NCI-H460 (cell line): ENCODE measurements at places on chromosomes 1 and 21.

DNA sequence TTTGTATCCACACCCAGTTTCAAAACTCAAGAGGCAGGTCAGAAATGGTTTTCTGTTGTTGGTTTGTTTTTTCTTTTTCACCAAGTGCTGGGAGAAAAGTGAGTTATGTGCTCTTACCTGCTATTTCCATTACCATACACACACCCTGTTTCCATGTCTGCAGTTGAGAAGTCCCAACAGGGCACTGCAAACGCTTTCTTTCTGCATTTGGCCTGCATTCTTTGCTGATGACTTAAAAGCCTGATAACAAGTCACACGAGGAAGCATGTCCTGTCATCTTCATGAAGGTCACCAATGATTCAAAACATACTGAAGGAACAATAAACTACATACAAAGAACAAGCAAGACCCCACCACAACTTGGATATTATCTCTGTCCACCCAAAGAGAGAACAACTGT is 24.8 kb upstream of the KCNE1 start:
- no peak for DNase-seq

DNA sequence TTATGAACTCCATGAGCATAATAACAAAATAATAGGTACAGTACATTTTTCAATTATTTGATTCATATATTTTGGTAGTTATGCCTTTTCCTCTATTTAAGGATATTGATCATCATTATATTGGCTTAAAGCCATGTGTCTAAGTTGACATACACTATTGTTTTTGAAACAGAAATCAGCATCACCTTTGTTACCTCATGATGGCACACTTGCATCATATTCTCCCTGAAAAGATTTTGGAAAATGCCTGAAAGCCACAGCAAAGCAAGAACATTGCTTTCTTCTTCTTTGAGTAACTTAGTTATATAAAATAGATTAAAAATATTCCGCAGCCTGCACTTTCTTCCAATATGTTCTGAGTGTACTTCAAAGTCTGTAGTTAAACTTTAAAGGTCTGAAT is 33.3 kb downstream of the TMPRSS15 start:
- no peak for DNase-seq

GRCh38 chr1:211559222-211560010 is 19.5 kb downstream of the SLC30A1 start:
- DNase-seq, result no peak

DNA sequence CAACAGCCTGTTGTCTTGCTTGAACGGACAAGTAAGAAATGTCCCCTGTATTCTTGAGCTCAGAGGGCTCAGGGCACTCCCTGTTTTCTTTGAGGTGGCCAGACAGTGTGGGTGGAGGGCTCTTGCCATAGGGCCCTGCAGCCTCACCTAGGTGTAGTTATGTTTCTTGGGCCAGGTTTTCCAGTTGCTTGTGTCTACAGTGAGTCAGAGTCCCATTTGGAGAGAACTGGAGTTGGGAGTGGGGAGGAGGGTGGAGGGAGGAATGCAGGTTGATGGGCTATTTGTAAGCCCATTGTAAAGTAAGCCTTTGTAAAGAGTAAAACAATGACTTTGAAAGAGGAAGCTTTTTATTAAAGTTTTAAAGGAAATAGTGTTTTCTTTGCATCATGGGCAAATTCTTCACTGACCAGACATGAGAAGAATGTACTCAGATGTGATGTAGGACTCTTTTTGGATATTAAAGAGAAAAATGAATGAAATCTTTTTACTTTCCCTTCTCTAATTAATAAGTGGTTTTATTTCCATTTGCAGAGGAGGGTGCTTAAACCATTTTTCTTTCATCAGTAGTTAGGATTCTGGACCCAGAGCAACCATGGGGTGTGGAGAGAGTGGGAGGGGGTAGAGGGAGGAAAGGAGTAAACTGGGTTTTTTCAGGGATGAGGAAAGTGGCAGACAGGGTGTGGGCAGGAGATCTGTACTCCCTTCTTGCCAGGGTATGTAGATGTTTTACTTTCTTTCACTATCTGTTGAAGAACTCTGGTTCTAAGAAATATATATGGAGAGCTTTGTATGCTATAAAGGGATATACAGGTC is 45.1 kb upstream of the MACF1 start:
- no peak for DNase-seq

GRCh38 chr1:210081494-210081893 is 143.5 kb downstream of the SYT14 start:
- no peak for DNase-seq

DNA sequence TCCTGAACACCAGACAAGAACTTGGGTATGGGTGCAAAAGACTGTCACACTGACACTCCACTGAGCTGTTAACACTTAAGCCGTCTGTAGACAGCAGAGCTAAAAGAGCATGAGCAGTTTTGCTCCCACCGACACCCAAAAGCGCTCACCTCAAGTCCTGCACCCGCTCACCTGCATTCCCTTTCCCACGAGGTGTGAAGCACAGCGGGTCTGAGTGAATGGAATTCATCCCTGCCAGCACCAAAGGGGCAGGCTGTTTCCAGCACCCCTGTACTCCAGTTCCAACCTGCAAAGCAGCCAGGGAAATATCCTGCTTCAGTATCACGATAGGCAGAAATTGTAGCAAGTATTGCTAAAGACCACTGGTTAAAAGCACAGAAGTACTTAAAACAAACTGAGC is 28.8 kb downstream of the KRTAP21-3 start:
- DNase-seq, result no peak

DNA sequence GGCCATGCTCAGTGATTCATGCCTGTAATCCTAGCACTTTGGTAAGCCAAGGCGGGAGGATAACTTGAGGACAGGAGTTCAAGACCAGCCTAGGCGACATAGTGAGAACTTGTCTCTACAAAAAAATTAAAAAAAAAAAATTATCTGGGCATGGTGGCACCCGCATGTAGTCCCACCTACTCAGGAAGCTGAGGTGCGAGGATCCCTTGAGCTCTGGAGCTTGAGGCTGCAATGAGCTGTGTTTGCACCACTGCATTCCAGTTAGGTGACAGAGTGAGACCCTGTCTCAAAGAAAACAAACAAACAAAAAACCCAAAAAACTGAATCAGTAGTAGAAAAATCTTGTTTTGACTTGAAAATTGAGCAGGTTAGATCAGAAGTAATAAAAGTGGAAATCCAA is 67.1 kb upstream of the IPO9 start:
- DNase-seq, result no peak

GRCh38 chr1:51517361-51518032 is 1.6 kb downstream of the EPS15 start:
- no peak for DNase-seq

- no peak for DNase-seq
Observed at GRCh38 chr1:31957701-31958674, 19.8 kb upstream of the PTP4A2 start.

DNA sequence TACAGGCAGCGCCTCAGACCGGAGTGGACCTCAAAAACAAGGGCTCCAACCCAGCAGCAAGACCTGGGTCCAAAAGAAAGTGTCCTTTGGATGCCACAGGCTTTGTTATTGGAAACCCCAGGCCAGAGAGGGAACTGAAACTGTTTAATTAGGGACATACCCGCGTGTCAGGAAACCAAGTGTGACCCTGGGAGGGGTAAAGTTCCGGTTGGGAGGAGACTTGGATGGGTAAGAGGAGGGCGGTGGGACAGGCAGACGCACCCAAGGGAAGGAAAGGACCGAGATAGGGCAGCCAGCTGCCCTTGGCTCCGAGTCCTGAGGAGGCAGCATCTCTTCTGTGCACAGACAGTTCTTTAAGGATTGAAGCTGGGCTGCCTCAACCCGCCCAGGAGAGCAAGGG is 71.4 kb downstream of the CDC7 start:
- DNase-seq, result no peak

- no peak for DNase-seq
Observed at GRCh38 chr1:87435484-87435883, 106.8 kb downstream of the LMO4 start.

DNA sequence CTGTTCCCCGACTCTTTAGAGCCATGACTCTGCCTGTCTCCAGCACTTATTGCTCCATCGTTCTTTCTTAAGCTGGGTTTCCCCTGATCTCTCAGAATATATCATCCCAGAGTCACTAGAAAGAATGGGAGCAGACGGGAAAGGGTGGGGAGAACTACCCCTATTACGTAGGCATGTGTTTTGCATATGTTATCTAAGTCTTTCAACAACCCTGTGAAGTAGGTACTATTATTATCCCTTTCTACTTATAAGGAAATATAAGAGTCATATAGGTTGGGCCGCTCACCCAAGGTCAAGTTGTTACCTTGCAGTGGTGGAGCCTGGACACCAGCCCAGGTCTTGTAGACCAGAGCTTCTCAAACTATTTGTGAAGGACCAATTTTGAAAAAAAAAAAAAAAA is 38.7 kb downstream of the ELF3 start:
- no peak for DNase-seq

GRCh38 chr21:42650441-42651421 is 2.7 kb upstream of the PDE9A start:
- DNase-seq, result no peak

DNA sequence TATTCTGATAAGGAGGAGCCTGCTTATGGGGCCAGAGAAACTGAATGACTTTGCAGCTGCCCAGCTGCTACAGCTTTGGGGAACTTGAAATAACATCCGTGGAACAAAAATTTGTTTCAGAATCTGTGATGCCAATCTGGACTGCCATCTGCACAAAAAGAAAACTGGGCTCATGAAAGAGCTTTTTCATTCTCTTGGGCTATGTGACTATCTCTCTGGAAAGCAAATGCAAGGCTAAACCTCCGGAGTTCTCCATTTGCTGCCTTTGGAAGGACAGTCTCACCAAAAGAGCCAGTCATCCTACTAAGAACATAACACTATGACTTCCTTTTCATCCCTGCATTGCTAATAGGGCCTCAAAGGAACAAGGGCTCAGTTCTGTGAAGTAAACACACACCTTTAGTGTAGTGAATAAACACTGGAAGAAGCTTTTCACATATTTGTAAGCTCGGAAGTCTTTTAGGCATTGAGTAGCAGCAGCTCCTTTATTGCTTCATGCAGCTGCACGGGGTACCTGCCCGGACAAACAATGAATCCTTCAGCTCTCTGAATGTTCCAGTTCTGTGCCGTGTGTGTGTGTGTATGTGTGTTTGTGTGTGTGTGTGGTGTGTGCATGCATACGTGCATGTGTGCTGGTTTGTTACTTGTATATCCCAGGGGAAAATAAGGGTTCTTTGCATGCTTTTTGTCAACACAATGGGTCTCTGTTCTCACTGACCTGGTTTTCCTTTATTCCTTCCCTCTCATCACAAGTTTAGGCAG is 255.5 kb upstream of the SGIP1 start:
- no peak for DNase-seq
